ENCODE measurements at places on chromosomes 7 and 10.

DNA sequence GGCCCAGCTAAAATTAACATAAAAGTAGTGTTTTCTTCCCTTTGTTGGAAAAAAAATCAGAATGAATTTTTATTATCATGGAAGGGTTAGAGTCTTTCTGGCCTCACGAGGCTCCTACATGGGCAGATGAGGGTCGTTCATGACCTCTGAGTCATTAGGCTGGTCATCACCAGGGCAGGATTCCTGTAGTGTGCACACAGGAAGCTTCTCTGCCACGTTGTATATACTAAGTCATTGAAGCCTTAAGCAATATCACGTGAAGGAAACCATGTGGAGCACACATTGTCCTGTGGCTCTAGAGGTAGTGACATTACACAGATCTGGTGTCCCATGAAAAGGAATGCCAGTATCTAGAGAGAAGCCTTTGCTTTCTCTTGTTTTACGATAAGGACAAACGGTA lies 84.7 kb upstream of the C1QL3 start:
- no peak for DNase-seq

- no peak for DNase-seq
Measured at GRCh38 chr10:47225928-47226645, 73.9 kb upstream of the GDF10 start.

- peak; percentile 82 for DNase-seq
Measured at GRCh38 chr10:107689323-107689722, 524.8 kb upstream of the SORCS1 start.

- no peak for DNase-seq
Measured at GRCh38 chr7:102454468-102454867, 10.2 kb downstream of the ALKBH4 start.

- no peak for DNase-seq
Measured at GRCh38 chr10:11012421-11013295, 5.0 kb upstream of the CELF2 start.

GRCh38 chr10:97131181-97131628 lies 54.6 kb downstream of the SLIT1 start:
- no peak for DNase-seq
